Hematopoietic multipotent progenitor cell (in vitro differentiated cells): ENCODE measurements at places on chromosomes 5 and 9. TPM values are rescaled to one million over a fixed set of nuclear protein-coding genes. Genes with fewer than 3 reads are reported as not detected.

DNA sequence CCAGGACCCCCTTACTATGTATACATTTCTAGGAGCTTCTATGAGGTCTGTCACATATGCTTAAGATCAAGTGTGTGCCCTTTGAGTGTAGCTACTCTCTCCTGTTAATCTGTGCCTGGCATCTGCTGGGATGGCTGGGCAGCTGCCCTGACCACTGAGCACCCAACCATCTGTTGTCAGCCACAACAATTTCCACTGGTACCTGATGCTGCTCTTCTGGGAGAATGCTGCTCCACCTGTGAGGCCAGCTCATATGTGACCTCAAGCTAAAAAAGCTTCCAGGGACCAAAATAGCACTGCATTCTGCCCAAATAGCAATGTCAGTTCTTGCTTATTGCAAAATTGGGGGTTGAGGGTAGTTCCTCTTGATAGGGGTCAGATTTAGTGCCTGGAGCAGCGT lies 595.6 kb downstream of the RAB3C start:
- DNase-seq, result no peak

- DNase-seq, result no peak
Measured at GRCh38 chr9:94757158-94757557, 30.7 kb downstream of the AOPEP start.

DNA sequence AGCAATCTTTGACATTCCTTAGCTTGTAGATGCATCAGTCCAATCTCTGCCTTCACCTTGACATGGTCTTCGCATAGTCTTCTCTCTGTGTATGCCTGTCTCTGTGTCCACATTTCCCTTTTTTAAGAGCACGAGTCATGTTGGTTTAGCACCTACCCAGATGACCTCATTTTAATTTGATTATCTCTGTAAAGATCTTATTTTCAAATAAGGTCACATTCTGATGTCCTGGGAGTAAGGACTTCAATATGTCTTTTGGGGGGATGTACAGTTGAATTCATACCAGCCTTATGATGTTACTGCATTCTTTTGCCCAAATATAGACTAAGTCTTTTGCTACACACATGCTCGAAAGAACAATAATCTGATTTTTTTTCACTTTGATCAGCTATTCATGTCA lies 6.9 kb downstream of the KCTD16 start:
- DNase-seq, result no peak

- DNase-seq, result no peak
Measured at GRCh38 chr5:45399041-45399440, 297.1 kb downstream of the HCN1 start.

Gene RECK
- 3.8 TPM for total RNA-seq
